NCI-H1048 (cell line): ENCODE measurements at places on chromosomes 2 and 18.

- DNase-seq: no peak
Measured at GRCh38 chr2:95317123-95317500, 20.0 kb downstream of the KCNIP3 start.

- DNase-seq: no peak
Measured at GRCh38 chr18:2994603-2995432, 18.1 kb downstream of the LPIN2 start.

- DNase-seq: no peak
Measured at GRCh38 chr18:13323186-13323585, 104.6 kb downstream of the LDLRAD4 start.

GRCh38 chr2:196249171-196249570 is 77.8 kb upstream of the STK17B start:
- DNase-seq: no peak
